ENCODE measurements at places on chromosomes 3 and 15. TPM values are rescaled to one million over a fixed set of nuclear protein-coding genes. Genes with fewer than 3 reads are reported as not detected.

DNA sequence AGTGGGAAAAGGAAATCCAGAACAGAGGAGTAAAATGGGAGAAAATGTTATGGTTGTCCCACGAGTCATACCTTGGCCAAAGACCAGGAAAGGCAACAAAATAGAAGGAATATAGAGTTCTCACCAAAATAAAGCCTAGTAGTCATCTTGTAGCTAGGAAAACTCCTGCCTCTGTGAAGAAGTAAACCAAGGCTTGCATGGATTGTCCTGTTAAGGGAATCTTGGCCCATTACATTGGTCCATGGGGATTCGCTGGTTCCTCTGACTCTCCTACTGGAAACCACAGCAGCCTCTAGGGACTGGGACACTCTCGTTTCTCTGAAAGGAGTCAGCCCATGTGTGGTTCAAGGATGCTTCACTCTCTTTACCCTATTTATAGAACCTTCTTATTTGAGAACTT, 62.9 kb upstream of the FNDC3B start:
- H3K4me1 ChIP-seq: no peaks in the 10 kb centered on the region
- H3K4me3 ChIP-seq: no peak overlapping the region
- no peak for DNase-seq
- no peak overlapping the region for H3K27ac ChIP-seq
- H3K27me3 ChIP-seq: no peaks in the 10 kb centered on the region

The CSPG5 gene
- 0.69 TPM for total RNA-seq

DNA sequence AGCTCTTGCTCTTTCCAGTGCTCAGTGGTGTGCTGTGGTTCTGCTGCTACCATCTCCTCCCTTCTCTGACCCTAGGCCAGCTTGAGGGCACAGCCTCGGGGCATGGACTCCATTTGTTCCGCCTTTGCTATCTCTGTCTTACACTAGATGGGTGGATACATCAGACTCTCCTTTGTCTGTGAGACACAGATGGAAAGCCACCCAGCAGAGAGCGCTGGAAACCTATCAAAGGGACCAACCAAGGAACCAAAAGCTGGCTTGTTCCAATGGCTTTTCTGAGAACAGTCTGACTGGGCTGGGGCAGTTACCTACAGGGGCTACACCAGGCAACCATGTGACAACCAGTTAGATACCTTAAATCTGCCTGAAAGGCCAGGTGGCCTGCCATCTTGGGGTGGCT, 63.8 kb downstream of the NPTN start:
- no peak for DNase-seq
- no peak overlapping the region for H3K4me3 ChIP-seq
- H3K27ac ChIP-seq: no peak overlapping the region
- peaks cover 5% of the 10 kb centered on the region for H3K4me1 ChIP-seq

- no peaks in the 10 kb centered on the region for H3K36me3 ChIP-seq
- DNase-seq: no peak
- H3K27ac ChIP-seq: no peak overlapping the region
- peaks cover 19% of the 10 kb centered on the region for H3K4me1 ChIP-seq
- H3K27me3 ChIP-seq: no peaks in the 10 kb centered on the region
Measured at GRCh38 chr3:138771585-138771984, 63.1 kb downstream of the PIK3CB start.

DNA sequence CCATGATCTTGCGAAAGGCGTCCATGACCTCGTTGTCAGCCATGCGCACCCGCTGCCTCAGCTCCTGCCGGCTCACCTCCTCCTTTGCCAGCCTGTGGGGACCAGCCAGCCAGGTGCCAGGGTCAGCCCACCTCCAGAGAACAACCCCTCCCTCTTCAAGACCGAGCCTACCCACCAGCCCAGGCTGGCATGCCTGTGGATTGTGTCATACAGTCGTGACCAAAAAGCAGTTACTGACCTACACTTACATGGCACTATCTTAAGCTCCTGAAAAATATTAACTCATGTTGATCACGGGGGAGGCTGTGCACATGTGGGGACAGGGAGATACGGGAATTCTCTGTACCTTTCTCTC, 10.7 kb upstream of the CAMK1 start:
- H3K27ac ChIP-seq: peak overlapping the region; percentile 37
- no peaks in the 10 kb centered on the region for H3K36me3 ChIP-seq
- peak; percentile 38 for DNase-seq
- H3K27me3 ChIP-seq: no peaks in the 10 kb centered on the region
- H3K4me1 ChIP-seq: peaks cover 67% of the 10 kb centered on the region

GRCh38 chr3:101642441-101642840, 34.5 kb downstream of the ZBTB11 start:
- no peaks in the 10 kb centered on the region for H3K27me3 ChIP-seq
- no peak overlapping the region for H3K4me3 ChIP-seq
- no peak overlapping the region for H3K27ac ChIP-seq

All from adrenal gland (tissue), 19 donors.